ENCODE measurements at places on chromosomes 12 and 14.

DNA sequence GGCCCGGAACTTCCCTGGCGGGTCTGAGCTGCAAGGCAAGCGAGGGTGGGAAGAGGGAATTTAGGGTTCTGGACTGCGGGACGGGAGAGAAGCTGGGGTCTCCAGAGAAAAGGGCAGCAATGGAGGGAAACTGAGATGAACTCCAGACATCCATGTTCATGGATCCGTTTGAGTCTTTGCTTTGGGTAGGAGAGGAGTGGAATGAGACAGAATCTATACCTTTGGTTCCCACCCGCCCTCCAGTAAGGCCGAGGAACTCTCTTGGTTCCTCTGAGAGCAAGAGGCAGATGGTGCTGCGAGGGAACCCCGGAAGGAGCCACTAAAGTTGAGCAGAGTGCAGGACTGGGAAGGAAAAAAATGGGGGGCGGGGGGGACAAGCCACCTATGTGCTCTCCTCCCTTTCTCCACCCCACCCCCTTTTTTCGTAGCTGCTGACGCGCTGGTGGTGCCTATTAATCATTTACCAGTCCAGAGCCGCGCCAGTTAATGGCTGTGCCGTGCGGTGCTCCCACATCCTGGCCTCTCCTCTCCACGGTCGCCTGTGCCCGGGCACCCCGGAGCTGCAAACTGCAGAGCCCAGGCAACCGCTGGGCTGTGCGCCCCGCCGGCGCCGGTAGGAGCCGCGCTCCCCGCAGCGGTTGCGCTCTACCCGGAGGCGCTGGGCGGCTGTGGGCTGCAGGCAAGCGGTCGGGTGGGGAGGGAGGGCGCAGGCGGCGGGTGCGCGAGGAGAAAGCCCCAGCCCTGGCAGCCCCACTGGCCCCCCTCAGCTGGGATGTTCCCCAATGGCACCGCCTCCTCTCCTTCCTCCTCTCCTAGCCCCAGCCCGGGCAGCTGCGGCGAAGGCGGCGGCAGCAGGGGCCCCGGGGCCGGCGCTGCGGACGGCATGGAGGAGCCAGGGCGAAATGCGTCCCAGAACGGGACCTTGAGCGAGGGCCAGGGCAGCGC is 1.2 kb downstream of the SSTR1 start:
- no peak for DNase-seq

DNA sequence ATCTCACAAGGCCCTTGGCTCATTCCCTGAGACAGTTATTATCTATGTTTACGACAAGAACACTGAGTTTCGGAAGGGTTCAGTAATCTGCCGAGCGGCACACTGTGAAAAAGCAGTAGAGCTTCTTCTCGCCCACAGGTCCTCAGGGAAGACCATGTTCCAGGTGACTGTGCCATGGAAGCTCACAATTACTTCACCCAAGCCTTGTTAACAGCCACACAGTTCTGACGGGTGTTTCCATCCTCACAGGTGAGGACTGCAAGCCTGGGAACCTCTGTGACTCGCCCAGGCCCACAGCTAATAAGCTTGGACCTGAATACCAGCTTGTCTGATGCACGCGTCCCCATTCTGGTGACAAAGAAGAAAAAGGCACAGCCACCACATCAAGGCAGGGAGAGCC is 15.4 kb downstream of the SETD3 start:
- no peak for DNase-seq

DNA sequence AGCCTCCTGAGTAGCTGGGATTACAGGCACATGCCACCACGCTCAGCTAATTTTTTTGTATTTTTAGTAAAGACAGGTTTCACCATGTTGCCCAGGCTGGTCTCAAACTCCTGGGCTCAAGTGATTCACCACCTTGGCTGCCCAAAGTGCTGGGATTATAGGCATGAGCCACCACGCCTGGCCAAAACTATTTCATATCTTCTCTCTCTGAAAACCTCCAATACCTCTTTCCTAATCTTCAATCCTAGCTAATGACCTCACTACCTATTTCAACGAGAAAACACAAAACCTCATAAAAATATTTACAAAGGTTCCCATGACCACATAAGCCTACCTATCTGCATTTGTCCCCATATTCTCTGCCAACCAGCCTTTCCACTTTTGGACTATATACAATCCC is 32.3 kb upstream of the ANKS1B start:
- DNase-seq: no peak

DNA sequence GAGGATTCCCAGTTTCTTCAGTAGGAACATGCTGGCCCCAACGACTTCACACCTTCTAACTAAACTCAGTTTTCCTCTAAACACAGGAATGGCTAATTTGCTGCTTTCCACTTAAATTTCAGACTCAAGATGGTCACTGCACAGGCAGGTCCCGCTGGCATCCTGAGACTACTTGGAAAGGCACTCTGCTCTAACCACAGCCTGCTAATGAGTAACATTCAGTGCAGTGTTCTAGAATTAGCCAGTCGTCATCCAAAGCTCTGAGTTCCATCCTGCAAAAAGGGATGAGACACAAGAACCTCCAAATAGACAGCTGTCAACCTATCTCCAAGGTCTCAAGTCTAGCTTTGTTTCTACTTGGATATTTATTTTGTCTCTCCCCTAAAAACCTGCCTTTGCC is 6.0 kb downstream of the CCDC92 start:
- DNase-seq: no peak

DNA sequence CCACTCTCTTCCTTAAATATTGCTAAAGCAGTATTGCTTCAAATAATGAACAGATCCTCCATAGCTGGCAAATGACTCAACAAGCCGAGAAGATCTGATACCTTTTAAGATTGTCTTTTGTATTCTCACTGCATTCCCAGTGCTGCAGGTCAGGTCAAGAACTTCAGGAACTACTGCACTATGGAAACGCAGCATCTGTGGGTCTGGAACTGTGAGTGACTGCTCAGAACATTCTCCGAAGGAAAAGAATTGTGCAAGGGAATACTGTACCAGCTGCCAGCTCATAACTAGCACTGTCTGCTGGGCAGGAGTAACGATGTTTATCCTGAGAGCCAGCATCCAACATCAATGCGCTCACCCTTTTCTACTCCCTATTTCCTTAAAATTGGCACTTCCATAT is 348.0 kb upstream of the SOX5 start:
- no peak for DNase-seq

DNA sequence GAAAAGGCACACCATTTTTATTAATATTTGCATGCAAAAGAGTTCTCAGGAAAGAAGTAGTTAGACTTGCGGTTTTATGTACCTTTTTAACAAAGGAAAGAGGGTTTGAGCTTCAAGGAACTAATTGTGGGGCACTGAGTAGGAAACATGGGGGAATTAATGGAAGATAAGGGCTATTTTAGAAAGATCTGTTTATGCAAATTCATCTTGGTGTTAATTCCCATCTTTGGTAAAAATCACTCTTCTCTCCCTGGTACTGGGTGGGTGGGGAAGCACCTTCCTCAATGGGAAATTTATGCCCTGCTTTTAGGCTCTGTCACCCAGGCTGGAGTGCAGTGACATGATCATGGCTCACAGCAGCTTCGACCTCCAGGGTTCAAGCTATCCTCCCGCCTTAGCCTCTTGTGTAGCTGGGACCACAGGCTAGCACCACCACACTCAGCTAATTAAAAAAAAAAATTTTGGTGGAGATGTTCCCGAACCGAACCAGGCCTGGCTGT is 30.1 kb upstream of the RESF1 start:
- DNase-seq: no peak

All from activated CD8-positive, alpha-beta memory T cell treated with anti-CD3 and anti-CD28 coated beads for 1 hour (primary cell).